ENCODE measurements at places on chromosomes 11 and 22. TPM values are rescaled to one million over a fixed set of nuclear protein-coding genes. Genes with fewer than 3 reads are reported as not detected.

DNA sequence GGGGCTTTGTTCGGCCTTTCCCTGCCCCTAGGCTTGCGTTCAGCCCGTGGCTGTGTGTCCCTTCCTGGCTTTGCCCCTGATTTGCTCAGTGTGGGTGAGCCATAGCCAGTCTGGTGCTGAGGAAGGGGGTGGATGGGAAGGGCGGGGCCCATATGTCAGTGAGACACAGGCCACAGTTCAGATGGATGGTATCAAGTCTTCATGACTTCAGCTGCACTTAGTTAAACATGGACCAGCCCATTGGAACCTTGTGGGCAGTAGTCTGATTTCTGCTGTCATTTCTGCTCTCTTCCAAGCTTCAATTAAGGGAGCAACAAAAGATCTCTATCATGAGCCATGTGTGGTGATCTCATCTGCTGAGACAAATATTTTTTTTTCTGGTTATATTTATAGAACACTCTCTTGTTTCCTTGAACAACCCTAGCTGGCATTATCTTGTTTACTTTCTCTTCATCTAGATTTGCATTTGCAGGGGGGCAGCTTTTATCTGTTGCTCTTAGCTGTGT is 21.6 kb upstream of the PEX26 start:
- peak; percentile 61 for DNase-seq

GRCh38 chr11:83119216-83119615 is 37.7 kb upstream of the PCF11 start:
- no peak for DNase-seq

- DNase-seq = no peak
Measured at GRCh38 chr22:32511776-32512175, 37.2 kb downstream of the FBXO7 start.

GRCh38 chr11:111693224-111693937 is 72.8 kb downstream of the PPP2R1B start:
- DNase-seq = no peak

GRCh38 chr11:3022982-3023381 is 30.9 kb upstream of the NAP1L4 start:
- no peak for DNase-seq

- DNase-seq = peak; percentile 64
Measured at GRCh38 chr22:20979243-20979809, 2.8 kb upstream of the LZTR1 start.

DNA sequence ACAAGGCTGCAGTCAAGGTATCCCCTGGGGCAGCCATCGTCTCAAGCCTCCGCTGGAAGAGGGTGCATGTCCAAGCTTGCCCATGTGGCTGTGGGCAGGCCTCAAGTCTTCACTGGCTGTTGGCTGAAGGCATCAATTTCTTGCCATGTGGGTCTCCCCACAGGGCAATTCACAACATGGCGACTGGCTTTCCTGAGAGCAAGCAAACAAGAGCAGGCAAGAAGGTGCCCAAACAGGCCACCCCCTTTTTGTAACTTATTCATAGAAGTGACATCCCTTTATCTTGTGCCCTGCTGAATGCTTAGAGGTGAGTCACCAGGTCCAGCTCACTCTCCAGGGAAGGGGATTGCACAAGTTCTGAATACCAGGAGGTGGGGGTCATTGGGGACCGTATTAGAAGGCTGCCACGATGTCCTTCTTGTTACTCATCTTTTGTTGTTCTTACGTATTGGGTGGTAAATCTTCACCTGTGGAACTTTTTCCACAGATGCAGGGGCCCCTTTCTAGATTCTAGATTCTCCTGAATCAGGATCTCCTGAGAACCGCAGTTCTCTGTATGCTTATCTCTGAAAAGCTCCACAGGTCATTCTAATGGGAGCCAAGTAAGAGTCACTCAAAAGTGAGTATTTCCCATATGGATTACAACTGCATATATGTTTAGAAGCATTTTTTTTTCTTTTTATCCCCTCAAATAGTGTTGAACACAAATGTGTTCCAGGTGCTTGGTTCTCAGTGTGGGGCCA is 44.2 kb upstream of the MICAL2 start:
- no peak for DNase-seq

GRCh38 chr11:76621466-76621865 is 49.1 kb downstream of the LRRC32 start:
- no peak for DNase-seq

DNA sequence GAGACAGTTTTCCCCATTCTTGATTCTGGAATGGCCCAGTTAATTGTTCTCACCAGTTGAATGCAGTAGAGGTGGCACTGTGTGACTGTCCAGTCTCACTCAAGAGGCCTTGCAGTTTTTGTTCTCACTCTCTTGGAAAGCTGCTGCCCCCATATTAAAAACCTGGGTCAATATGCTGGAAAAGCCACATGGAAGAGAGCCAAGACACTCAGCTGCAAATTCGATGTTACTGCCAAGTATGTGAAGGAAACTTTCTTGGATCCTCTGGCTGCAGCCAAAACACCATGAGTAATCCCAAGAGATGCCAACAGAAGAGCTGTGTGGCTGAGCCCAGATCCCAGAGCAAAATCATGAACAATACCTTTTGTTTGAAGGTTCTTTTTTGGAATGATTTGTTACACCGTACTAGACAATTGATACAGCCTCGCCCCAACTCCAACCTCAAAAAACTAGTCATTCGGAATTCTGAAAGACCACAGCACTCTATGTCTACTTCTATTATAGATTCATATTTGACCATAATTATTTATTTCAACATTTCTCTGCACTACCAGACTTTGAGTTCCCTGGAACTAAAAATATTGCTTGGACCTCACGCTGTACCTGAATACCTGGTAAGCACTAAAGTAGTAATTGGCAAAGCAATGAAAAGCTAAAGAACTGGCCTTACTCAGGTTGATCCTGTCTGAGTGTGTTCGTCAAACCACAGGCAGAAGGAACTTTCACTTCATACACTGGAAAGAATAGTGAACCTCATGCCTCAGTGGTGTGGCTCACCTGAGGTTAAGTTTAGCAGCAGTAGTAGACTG is 378.8 kb downstream of the ETS1 start:
- DNase-seq = peak; percentile 81

DNA sequence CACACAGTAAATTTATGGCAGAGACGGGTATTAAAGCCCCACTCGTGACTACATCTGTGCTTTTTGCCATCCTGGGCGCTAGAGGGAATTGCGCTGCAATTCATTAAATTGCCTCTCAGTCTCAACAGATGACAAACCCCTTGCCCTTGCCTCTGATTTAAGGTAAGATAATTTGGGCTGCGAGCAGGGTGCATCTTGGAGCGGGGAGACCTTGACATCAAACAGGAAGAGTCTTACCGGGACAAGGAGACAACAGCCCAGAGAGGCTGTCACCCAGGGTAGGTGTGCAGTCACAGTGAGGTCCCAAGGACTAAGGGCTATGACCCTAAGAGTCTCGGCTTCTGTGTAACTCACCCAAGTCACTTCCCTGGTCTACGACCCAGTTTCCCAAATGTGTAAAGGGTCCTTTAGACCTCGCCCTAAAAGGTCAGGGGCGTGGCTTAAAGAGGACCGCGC is 449 bp upstream of the TOM1 start:
- peak; percentile 57 for DNase-seq

GRCh38 chr22:45599836-45600577 is 71.6 kb upstream of the ATXN10 start:
- no peak for DNase-seq

Gene PANX2
- total RNA-seq = 0.13 TPM

Gene CREBZF
- total RNA-seq = 35.8 TPM

Gene ABCG4
- 0.13 TPM for total RNA-seq

All from muscle of leg (tissue), 16 donors.